ENCODE measurements at places on chromosomes 16 and 17. TPM values are rescaled to one million over a fixed set of nuclear protein-coding genes. Genes with fewer than 3 reads are reported as not detected.
A peak's percentile ranks its signal among the peaks of the same experiment; 100 is the strongest.

Gene DPEP3
- 0.14 TPM for total RNA-seq

Gene MYH13
- under 0.01 TPM for total RNA-seq

Gene CCDC144A
- 4.9 TPM for total RNA-seq

DNA sequence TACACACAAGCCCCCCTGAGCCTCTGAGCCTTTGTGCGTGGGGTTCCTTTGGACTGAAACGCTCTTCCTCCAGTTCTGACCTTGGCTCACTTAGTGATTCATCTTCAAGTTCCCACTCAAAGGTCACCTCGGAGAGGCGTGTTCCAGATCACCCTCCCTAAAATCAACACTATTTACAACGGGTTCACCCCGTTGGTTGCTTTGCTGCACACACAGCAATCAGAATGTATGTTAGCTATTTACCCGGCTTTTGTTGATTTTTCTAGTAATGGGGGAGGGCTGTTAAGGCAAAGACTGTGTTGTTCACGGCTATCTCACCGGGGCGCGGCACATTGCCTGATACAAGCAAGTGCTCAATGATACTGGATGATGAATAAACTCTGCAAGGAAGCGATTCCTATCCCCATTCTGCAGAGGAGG lies 977 bp downstream of the NAGPA start:
- H3K4me3 ChIP-seq = peak overlapping the region; percentile 90
- peaks cover 18% of the 10 kb centered on the region for H3K4me1 ChIP-seq
- H3K27me3 ChIP-seq = peaks cover 4% of the 10 kb centered on the region
- no peak for DNase-seq
- no peak overlapping the region for H3K27ac ChIP-seq

DNA sequence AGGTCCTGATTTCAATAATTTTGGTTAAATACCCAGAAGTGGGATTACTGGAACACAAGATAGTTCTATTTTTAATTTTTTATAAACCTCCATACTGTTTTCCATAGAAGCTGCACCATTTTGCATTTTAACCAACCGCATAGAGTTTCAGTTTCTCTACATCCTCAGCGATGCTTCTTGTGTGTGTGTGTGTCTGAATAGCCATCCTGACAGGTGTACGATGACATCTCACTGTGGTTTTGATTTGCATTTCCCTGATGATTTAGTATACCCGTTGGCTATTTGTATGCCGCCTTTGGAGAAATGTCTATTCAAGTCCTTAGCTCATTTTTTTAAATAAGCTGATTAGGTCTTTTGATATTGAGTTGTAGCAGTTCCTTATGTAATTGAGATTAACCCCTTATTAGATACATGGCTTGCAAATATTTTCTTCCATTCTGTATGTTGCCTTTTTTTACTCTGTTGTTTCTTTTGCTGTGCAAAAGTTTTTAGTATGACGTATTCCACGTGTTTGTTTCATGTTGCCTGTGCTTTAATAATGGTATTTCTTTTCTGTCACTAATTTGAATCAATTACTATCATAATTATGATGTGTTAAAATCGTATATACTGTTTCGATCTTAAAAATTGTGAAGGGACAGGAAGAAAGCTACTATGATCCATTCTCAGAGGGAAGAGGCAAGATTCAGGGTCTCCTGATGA lies 227.2 kb upstream of the MON1B start:
- no peak overlapping the region for H3K4me3 ChIP-seq
- no peak overlapping the region for H3K27ac ChIP-seq
- no peaks in the 10 kb centered on the region for H3K4me1 ChIP-seq
- H3K27me3 ChIP-seq = no peaks in the 10 kb centered on the region

GRCh38 chr16:80300456-80300855 lies 240.3 kb upstream of the DYNLRB2 start:
- no peak overlapping the region for H3K4me3 ChIP-seq
- H3K27ac ChIP-seq = no peak overlapping the region
- H3K4me1 ChIP-seq = no peaks in the 10 kb centered on the region

GRCh38 chr17:58097384-58098088 lies 14.3 kb downstream of the DYNLL2 start:
- no peak overlapping the region for H3K4me3 ChIP-seq
- no peaks in the 10 kb centered on the region for H3K4me1 ChIP-seq
- H3K27me3 ChIP-seq = no peaks in the 10 kb centered on the region
- DNase-seq = no peak
- H3K36me3 ChIP-seq = peaks cover 20% of the 10 kb centered on the region
